ENCODE measurements at places on chromosomes 13 and 19. TPM values are rescaled to one million over a fixed set of nuclear protein-coding genes. Genes with fewer than 3 reads are reported as not detected.

DNA sequence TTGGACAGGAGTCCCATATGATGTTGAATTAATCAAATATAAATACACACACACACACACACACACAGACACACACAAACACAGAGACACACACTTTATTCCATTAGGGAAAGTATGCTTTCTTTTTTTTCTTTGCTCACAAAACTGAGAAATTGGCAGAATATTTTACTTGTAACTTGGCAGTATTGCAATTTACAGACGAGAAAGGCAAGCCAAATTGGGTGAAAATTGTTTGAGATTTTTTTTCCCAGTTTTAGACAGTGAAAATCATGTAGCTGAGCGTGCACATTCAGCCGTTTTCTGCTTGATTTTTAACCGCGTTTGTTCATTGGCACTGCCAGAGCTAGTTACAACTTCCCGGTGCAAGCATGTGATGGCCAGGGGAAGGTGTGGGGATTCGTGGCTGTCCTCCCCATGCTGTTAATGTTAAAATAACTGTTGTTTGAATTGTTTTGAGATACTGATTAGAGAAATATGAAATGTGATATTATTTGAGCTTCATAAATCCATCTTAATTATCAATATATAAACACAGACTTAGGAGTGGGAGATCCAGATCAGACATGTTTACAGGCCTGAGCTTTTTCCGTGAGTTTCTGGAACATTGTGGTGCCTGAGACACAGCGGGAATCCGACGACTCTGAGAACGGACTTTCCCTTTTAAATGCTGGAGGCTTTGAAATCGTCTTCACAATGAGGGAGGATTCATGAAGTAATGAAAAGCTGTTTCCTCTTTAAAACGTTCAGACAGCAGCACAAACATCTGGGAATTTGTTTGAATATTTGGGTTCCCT is 125.5 kb downstream of the KCNRG start:
- DNase-seq, result no peak

DNA sequence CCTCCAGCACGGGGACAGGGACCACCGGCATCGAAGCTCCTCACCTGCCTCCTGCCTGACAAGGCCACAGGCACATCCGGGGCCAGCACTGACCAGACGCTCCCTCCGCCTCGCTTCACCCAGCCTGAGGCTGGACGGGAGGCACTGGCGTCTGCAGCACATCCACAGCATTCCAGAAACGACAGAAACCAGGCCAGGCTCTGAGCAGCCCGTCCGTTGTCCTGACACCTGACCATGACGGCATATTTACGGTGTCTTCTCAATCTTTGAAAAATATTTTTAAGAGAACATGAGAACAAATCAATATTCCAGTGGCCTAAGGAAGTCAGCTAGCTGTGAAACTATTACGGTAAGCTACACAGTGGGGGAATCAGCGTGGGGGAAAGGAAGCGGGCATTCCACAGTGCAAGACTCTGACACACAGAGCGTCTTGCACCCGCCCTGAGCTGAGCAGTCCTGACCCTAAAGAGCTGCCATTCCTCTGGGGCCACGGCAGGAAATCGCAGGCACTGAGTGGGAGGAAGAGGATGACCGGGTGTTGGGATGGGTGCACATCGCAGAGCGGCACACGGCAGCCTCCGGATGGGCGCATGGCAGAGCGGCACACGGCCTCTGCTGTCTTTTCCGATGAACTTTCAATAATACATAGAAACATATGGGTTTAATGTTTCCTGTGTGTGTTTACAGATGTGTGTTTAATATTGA is 26.8 kb downstream of the RASA3 start:
- DNase-seq, result no peak

GRCh38 chr13:96052656-96053002 is 572 bp downstream of the UGGT2 start:
- peak; percentile 37 for DNase-seq

- DNase-seq, result no peak
These were observed 235.1 kb upstream of the MIR17HG start for GRCh38 chr13:91112201-91112923.

GRCh38 chr13:38636073-38636472 is 50.8 kb upstream of the FREM2 start:
- DNase-seq, result no peak

Gene SNRNP70
- total RNA-seq, result 236 TPM

Gene SLC27A5
- total RNA-seq, result 27.1 TPM

Gene CEACAM7
- not detected for total RNA-seq

GRCh38 chr13:22629374-22629773 is 551.4 kb upstream of the SGCG start:
- DNase-seq, result no peak

DNA sequence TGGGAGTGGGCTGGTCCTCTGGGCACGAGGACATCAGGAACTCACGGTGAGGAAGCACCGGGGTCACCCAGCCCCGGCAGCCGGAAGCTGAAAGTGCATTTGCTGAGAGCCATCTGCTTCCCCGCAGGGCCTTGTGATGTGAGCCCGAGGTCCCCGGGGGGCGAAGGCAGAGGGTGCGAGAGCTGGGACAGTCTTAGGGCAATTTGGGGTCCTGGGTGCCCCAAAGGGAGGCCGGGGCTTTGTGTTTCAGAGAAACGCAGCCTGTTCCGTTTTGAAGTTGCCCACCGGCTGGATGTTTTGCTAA is 4.8 kb downstream of the F2RL3 start:
- DNase-seq, result no peak

Gene MAST1
- 28.9 TPM for total RNA-seq

Gene SYNGR4
- 0.49 TPM for total RNA-seq

Gene MAMSTR
- 1.3 TPM for total RNA-seq

GRCh38 chr13:39930060-39930459 is 274.6 kb downstream of the COG6 start:
- no peak for DNase-seq

DNA sequence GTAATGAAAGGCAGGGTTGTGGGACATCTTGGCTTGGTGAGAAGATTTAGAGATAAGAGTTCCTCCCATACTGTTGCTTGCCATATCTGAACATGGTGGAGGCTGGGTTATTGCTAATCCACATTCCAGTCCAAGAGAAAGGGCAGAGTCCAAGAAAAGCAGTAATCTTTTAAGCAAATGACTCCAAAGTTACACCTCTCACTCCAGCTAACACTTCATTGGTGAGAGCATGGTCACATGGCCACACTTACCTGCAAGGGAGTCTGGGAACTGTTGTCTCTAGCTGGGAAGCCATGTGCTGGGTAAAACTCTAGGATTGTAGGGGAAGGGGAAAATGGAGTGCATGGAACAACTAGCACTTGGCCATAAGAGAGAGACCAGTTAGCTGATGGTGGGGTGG is 5.6 kb downstream of the C19orf81 start:
- DNase-seq, result no peak

DNA sequence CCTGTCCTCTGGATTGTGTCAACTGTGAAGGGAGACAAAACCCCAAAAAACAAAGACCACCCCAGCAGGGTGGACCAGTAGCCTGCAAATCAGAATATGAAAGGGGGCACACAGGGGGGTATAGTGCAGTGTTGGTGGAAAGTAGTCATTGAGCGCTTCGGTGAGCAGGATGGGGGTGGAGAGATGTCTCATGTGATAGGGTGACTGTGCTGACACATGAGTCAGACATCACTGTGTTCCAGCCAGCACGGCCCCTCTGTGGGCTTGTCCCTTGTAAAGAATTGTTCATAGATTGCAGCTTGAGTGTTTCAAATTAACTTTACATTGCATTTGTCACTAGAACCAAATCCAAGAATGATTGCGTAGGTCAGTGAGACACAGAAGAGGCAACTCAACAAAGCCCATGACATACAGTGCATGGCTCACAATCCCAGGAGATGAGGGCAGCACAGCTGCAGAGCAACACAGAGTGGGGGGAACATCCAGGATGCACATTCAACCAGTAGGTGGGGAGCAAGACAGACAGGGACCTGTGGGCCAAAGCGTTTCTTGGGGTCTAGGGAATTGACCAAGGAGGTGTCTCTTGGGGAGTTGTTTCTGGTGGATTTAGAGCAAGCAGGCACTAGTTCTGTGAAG is 7.5 kb downstream of the ZNF440 start:
- no peak for DNase-seq

DNA sequence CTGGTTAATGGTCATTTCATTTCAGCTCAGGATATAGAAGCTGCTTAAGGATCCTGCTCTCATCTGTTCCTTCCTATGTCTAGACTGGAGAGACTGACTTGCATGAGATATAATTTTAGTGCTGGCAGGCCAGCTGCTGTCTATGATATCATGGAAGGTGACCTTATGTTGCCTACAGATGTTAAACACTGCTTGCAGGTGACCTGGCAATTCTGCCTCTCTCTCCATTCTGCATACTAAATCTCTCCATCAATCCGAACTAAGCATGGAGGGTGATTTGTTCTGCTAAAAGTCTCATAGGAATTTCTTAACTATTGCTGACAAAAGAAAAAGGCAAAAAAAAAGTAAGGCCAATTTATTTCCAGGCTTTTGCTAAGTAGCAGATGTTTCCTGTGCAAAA is 81.0 kb downstream of the CCNA1 start:
- no peak for DNase-seq

DNA sequence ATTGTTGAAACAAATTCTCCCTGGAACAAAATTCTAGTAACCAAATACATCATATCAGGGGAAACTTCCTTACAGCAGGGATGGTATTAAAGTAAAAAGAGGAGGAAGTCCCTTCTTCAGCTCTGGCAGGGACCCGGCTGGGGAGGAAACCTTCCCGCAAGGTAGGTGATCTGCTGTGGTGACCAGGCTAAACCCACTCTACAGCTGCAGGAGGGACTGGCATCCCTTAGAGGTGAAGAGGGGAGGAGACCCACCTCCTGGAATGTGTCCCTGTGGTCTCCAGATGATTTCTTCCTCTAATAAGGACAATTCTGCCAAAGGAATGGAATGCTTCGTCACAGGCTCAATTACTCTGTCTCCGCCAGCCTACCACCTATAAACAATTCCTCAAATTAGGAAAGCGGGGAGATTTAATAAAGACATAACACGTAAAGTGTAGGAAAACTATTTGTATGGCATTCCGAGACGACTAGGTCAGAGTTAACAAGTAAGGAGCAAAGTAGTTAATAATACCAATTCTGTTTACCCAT is 637 bp upstream of the PDS5B start:
- DNase-seq, result no peak

Gene ZNF91
- total RNA-seq, result 12.3 TPM

Gene UNC13A
- total RNA-seq, result 29.0 TPM

Gene LYPD3
- total RNA-seq, result 3.6 TPM

Gene FFAR3
- total RNA-seq, result not detected

DNA sequence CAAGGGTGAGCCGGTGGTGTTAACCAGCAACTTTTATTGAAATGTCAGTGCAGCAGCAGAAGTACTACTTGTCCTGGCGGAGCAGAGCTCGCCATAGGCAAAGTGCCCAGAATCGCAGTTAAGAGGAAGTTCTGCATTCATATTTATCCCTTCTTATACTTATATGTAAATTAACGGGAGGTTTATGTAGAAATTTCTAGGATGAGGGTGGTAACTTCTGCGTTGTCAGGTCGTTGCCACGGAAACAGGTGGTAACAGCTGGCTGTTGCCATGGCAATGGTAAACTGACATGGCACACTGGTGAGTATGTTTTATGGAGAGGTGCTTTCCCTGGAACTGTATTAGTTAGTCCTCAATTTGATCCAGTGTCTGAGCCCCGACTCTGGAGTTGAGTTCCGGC is 2494.9 kb upstream of the PCDH20 start:
- DNase-seq, result no peak

Gene C19orf18
- not detected for total RNA-seq

GRCh38 chr13:79581870-79582315 is 100.9 kb downstream of the NDFIP2 start:
- peak; percentile 2 for DNase-seq

DNA sequence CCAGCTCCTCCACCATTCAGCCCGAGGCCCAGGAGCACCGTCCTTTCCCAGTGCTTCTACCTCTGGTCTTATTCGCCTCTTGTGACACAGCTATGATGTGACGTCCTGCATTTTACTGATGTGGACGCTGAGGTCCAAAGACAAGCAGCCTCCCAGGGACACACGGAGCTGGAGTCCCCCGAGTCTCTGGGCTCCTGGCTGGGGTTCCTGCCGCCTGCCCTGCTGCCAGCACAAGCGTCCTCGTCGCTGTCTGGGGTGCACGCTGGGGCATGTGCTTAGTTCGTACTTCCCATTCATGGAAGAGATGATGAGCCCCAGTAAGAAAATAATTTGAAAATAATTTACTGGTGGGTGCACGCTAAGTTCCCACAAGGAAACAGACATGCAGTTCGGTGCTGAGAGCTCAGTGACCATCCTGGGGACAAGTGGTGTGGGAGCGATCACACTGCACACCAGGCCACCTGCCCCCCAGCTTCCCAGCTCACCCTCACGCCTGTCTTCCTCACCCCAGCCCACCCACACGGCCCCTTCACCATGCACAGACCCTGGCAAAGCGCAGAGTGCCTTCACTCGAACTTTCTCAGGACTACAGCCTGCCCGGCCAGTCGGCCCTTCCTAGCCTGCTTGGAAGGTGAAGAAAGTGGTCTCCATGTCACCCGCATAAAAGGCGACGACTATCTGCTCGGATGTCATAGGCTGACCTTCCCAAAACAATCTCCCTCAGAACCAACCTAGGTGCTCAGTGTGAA is 14.2 kb upstream of the CFAP97D2 start:
- no peak for DNase-seq

GRCh38 chr13:97205465-97205864 is 16.7 kb upstream of the MBNL2 start:
- no peak for DNase-seq

- DNase-seq, result no peak
These were observed 119.2 kb downstream of the GPC6 start for GRCh38 chr13:93345770-93346169.
